Stimulated activated CD4-positive, alpha-beta T cell treated with anti-CD3 and anti-CD28 coated beads, Interleukin-1b, Interleukin-23, amount 100 ng/mL, for 24 hours (primary cell): ENCODE measurements at places on chromosomes 13 and 19.

DNA sequence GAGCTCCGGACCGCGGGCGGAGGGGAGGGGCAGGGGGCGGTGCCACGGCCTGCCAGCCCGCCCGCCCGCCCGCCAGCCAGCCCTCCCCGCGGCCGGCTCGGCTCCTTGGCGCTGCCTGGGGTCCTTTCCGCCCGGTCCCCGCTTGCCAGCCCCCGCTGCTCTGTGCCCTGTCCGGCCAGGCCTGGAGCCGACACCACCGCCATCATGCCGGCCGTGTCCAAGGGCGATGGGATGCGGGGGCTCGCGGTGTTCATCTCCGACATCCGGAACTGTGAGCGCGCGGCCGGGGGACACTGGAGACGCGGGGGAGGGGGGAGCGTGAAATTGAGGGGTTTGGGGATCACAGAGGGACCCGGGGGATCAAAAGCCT, at the start of gene AP2A1:
Gene AP2A1 (plus strand): TSS at position 72 of the 370 bp plus-strand sequence. CDS start 133 bp downstream, at position 205.
- DNase-seq, result no peak

- no peak for DNase-seq
These were observed 46.9 kb upstream of the UQCRFS1 start for GRCh38 chr19:29259867-29260281.

- no peak for DNase-seq
These were observed 35.4 kb downstream of the BRD4 start for GRCh38 chr19:15296841-15297415.

DNA sequence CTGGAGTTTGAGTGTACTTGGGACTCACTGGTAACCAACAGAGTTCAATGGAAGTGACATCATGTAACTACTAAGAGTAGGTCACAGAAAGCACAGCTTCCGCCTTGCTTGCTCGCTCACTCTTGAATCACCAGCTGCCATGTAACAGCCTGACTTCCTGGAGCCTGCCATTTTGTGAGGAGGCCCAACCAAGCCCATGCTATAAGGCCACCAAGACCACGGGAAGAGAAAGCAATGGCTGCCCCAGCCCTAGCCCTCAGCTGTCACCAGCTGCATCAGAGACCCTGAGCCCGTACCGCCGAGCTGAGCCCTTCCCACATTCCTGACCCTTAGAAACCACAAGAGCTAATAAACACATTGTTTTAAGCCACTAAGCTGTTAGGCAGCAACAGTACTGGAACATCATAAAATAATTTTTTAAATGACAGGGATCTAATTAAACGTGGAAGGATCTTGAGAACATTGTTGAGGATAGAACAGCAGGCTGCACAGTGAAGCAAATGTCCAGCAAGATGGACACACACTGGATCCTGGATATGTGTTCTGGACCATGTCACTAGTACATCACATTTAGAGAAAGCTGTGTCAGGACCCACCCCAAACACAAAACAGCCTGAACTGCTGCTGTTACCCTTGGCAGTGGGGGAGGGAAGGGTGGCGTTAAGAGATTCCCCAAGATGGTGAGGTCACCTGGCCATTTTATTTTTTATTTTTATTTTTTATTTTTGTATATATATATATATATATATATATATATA, 21.7 kb upstream of the LDLR start:
- DNase-seq, result no peak

DNA sequence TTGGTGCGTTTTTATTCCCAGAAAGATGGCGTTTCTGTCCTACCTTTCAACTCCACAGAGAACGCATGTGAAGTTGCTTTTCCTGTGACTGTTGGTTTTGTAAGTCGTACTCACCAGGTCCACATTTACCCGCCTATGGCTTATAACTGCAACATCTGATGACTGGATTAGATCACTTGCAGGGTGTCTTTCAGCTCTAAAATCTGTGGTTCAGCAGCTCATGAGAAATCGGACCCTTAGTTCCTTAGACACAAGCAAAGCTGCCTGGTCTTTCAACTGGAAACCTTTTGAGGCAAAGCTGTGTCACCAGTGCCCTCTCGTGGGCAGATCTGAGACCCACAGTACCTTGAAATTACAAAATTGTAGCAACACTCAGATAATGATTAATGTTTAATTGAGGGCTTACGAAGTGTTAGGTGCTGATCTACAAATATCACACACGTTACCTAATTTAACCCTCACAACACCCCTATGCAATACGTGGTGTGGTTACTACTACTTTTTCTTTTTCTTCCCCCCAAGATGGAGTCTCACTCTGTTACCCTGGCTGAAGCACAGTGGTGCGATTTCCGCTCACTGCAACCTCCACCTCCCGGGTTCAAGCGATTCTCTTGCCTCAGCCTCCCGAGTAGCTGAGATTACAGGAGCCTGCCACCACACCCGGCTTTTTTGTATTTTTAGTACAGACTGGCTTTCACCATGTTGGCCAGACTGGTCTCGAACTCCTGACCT, 65.4 kb downstream of the RUBCNL start:
- DNase-seq, result peak; percentile 56

GRCh38 chr19:5808120-5808816, 3.4 kb downstream of the NRTN start:
- DNase-seq, result no peak

- DNase-seq, result no peak
These were observed 1.8 kb upstream of the ZNF557 start for GRCh38 chr19:7067716-7068115.

DNA sequence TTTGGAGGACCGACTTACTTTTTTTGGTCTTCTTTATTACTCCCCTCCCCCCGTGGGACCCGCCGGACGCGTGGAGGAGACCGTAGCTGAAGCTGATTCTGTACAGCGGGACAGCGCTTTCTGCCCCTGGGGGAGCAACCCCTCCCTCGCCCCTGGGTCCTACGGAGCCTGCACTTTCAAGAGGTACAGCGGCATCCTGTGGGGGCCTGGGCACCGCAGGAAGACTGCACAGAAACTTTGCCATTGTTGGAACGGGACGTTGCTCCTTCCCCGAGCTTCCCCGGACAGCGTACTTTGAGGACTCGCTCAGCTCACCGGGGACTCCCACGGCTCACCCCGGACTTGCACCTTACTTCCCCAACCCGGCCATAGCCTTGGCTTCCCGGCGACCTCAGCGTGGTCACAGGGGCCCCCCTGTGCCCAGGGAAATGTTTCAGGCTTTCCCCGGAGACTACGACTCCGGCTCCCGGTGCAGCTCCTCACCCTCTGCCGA, 409 bp downstream of the FOSB start:
- DNase-seq, result peak; percentile 13

GRCh38 chr19:10718205-10719196, 622 bp downstream of the DNM2 start:
- peak; percentile 28 for DNase-seq

- no peak for DNase-seq
These were observed 1.7 kb downstream of the B9D2 start for GRCh38 chr19:41362143-41362847.

DNA sequence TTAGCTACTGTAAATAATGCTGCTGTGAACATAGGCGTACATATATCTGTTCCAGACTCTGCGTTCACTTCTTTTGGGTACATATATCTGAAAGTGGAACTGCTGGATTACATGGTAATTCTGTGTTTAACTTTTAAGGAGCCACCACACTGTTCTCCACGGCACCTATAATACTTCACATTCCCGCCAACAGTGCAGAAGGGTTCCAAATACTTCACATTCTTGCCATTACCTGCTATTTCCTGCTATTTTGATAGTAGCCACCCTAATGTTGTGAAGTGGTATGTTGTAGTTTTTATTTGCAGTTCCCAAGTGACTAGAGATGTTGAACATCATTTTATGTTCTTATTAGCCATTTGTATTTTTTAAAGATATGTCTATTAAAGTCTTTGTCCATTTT, 377.4 kb upstream of the SLC10A2 start:
- DNase-seq, result no peak

GRCh38 chr19:55255618-55256423, 3.0 kb downstream of the PPP6R1 start:
- peak; percentile 27 for DNase-seq

GRCh38 chr19:49780861-49781260, 14.1 kb downstream of the AP2A1 start:
- DNase-seq, result no peak

DNA sequence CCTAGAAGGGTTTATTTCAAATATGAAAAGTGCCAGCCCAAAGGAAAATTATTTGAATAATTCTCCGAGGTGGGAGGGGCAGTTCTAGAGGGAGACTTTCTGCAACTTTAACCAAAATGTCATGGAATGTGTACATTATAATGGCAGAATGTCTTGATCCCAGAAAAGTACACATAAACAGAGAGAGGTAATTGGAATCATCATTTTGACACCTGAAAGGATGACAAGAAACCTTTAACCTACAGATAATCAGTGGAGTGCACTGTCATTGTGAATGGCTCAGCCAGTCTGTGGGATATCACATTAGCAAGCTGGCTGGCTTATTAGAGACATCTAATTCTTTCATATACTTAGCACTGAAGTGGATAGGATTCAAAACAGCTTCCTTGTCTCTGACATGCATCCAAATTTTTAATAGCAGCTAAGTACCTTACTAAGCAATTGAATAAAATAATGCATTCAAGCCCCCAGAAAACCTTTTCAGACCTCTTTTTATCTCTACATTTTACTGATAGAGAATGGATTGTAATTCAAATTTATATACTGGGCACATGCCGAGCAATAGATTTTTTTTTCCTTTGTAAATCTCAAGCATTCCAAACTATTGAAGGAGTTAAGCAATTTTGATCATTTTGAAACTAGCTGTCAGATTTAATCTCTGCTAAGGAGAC, 468.6 kb downstream of the COG6 start:
- no peak for DNase-seq

DNA sequence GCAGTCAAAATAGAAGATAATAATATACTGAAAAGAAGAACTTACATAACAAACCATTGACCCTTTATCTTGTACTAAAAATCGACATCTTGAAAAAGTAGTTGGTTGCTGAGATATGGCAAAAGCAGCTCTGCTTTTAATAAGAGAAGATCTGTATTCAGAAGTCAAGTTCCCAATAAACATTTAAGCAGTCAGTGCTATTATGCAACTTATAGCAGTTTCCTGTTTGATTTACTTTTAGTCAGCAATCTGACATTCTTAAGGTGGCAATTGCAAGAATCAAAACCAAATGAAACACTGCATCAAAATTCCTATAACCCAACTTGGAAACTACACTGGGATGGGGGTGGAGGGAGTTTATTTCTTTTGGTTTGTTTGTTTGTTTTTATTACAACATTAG, 165.5 kb downstream of the TBC1D4 start:
- DNase-seq, result no peak

- no peak for DNase-seq
These were observed 947 bp downstream of the PCP2 start for GRCh38 chr19:7632340-7633203.

GRCh38 chr19:50333737-50334617, 4.8 kb upstream of the KCNC3 start:
- DNase-seq, result peak; percentile 75

DNA sequence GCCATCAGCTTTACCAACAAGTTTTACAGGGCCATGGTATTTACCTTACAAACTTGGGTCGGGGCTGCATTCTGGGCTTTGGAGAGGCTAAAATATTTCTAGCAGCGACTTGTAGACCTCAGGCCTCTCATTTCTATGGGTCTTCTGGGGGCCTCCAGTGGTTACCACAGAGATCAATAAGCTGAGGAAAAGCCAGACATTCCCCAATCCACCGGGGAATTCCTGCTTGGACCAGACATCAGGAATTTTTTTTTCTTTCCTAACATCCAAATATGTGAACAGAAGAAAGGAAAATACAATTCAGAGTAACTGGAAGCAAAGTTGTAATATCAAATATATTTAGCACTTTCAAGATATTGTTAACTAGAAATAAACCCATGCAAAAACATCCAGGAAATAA, 1.5 kb downstream of the DZIP1 start:
- DNase-seq, result no peak

DNA sequence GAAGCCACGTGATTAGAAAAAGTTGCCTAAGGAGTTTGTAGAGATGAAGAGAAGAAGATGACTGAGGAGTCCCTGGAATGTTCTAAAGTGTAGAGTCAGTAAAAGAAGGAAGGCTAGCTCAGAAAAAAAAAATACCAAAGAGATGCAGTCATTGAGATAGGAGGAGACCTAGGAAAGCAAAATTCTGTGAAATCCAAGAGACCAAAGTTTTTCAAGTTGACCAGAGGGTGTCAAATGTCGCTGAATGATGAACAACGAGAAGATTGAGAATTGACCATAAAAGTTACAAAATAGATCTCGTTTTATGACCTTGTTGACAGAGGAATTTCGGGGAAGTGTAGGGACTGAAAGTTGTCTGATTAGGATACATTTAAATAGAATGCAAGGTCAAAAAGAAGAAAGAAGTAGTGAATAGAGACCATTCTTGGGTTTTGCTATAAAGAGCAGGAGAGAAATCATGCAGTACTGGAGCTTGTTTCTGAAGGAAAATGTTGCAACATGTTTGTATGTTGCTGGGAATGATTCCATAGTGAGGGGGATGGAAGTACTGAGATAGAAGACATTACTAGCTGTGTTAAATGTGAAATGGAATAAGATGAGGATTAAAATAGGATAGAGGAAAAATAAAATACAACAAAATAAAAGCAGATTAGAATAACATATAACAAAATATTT, 30.2 kb upstream of the HTR2A start:
- DNase-seq, result no peak

- DNase-seq, result no peak
These were observed 13.2 kb downstream of the FREM2 start for GRCh38 chr13:38700051-38700450.

DNA sequence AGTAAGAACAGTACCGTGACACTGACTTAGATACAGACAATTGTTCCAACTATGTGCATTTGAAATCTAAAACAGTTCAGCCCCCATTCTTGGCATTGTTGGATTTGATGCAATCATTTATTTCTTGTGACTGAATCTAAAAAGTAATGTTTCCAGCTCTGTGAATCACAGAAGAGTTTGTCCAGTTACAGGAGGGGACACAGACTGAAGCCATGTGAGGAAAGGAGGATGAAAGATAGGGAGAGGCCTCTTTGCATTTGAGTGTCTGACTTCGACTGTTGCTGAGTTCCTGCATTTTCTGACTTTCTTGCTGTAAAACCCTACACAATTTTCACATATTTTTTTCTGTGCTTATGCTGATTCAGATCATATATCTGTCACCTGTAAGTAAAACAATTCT, 179.3 kb upstream of the PCDH17 start:
- DNase-seq, result no peak

DNA sequence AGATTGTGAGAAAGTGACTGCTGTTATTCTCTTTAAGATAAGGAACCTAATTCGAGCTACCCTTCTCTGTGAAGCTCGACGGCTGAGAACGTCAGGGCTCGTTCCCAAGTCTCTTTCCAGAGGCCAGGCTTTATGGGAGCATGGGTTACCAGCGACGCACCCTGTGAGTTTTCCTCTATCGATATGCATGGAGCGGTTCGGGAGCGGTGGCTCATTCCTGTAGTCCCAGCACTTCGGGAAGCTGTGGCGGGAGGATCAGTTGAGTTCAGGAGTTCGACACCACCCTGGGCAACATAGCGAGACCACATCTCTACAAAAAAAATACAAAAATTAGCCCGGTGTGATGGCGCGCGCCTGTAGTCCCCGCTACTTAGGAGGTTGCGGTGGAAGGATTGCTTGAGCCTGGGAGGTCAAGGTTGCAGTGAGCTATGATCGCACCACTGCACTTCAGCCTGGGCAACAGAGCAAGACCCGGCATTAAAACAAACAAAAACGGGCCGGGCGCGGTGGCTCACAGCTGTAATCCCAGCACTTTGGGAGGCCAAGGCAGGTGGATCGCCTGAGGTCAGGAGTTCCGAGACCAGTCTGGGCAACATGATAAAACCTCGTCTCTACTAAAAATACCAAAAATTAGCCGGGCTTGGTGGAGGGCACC, 681 bp upstream of the ZNF606 start:
- no peak for DNase-seq
